ENCODE measurements at places on chromosomes 7 and 10. TPM values are rescaled to one million over a fixed set of nuclear protein-coding genes. Genes with fewer than 3 reads are reported as not detected.
A peak's percentile ranks its signal among the peaks of the same experiment; 100 is the strongest.

The GPC2 gene
- 13.3 TPM for total RNA-seq

The SEMA3E gene
- not detected for total RNA-seq

The UTF1 gene
- total RNA-seq, result not detected

The PRF1 gene
- total RNA-seq, result 56.4 TPM

The ADGRA1 gene
- not detected for total RNA-seq

The SEMA4G gene
- total RNA-seq, result 0.35 TPM

The AKR1C8 gene
- total RNA-seq, result not detected

The CYP2E1 gene
- total RNA-seq, result 0.83 TPM

The SPDYE2B gene
- total RNA-seq, result not detected

The IDI2 gene
- not detected for total RNA-seq

The JCAD gene
- total RNA-seq, result not detected

The ARMC3 gene
- not detected for total RNA-seq

The OPALIN gene
- not detected for total RNA-seq

- DNase-seq, result peak; percentile 42
Observed at GRCh38 chr7:28062197-28062991, 118.2 kb downstream of the JAZF1 start.

DNA sequence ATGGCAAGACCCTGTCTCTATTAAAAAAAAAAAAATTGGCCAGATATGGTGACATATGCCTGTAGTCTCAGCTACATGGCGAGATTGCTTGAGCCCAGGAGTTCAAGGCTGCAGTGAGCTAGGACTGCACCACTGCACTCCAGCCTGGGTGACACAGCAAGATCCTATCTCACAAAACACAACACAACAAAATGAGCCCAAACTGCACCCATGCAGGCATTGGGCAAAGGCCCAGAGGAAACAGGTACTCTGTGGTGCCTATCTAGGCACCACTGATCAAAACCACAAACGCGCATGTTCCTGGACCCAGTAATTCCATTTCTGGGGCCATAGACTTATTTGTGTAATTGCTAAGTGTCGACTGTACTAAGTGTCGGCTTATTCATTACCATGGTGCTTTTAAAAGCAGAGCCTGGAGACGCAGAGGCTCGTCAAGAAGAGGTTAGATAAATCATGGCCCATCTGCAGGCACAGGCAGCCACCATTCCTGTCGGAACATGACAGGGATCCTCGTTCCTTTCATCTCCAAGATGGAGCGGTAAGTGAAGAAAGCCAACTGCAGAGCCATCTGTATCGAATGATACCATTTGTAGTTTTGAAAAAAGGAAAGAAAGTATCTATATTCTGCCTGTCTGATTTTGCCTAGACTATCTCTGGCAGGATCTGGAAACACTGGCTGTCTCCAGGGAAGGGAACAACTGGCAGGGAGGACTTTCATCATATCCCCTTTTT lies 160.4 kb upstream of the RHEB start:
- DNase-seq, result no peak

- DNase-seq, result no peak
Observed at GRCh38 chr7:75798770-75799169, 14.8 kb downstream of the CCL24 start.

DNA sequence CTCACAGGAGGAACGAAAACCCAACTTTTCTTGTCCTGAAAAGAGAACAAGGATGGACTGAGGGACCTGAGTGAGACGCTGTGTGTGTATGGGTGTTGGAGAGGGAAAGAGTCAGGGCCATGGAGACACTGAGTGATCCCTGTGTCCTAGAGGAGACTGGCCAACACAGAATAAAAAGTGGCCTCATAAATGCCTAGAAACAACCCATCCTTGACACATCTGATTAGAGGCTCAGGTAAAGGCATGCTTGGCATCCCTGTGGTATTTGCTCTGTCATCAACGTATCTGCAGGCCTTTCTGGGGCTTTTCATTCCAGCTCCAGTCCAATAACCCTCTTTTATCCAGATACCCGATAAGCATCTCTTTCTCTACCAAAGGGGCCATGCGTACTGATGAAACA lies 86.3 kb downstream of the FGFR2 start:
- no peak for DNase-seq

DNA sequence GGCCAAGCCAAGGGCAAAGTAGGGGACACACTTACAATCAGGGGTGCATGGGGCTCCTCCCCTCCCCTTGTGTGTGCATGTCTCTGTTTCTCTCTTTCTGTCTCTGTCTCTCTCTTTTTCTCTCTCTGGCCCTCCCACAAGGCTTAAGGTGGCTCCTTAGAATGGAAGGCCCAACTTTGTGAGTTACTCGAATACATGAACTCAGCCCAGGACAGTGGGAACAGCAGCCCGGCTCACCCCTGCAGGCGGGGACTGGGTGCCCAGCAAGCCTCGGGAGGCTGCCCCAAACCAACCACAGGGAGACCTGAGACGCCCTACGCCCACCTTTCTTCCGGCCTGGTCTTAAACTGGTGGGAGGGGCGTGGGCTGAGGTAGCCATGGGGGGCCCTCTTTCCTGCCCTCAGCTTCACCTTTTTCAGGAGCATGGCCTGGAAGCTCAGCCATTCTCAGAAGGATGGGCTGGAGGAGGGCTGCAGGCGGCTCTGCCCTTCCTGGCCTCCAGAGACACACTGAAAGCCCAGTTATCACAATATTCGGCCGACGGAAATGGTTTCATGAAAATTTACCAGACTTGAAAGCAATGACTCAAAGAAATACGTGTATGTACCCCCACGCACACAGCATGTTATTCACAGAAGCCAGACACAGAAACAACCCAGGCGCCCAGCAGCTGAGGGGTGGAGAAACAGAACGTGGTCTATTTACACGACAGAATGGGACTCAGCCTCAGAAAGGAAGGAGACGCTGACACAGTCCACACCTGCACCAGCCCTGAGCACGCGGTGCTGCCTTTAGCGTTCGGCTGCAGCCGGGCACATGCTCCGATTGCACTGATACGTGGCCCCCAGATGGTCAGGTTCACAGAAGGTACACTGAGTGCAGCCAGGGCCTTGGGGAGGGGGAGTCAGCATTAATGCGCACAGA lies 229.5 kb downstream of the PTPRN2 start:
- DNase-seq, result no peak

DNA sequence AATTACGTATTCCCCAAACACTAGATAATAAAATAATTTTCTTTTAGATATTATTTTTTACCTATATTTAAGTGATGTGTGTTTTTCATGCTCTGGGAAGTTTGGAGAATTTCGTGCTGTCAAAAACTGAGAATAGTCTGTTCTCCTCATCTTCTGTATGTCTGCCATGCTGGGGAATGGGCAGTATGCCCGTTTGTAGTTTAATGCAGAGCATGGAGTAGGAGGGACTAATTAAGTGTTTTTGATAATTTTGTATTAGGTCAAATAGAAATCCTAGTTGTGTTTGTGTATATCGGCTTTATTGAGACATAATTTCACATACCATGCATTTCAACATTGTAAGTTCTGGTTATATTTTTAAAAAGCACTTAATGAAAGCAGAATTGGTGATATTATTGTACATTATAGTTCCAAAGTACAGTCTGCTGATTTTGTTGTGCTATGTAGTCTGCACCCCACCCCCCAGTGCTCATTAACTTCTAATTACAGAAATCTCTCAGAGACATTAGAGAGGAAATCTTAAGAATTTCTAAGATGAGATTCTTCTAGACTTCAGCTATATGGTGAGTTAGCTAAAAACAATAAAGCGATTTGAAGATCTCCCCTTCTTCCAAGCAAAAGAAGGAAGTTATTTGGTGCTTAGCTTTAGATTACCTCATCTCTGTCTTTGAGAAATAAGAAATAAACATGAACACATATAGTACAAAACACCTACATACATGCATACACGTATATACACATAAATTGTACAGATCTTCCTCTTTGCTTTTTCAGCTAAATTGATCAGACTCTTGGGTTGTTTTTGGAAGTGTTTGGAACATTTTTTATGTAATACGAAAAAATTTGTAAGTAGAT lies 22.2 kb downstream of the ZRANB1 start:
- no peak for DNase-seq

DNA sequence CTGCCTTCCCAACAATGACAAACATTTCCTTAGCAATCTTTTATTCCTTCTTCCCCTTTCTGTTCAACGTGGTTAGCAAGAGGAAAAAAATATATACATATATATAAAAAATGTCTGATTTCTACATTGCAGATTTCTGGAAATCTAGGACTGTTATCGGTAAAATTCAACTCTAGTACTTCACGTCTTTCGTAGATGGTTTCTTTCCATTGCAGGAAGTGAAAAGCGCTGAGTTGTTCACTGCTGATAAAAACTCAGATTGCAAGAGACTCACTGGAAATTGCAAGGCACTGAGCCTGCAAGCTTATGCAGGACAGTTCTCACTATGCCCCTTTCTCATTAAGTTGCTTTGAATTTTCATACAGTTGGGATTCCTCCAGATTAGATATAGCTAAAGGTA lies 23.9 kb downstream of the KIN start:
- DNase-seq, result no peak

- no peak for DNase-seq
Observed at GRCh38 chr10:15459218-15459617, 88.1 kb upstream of the FAM171A1 start.

GRCh38 chr10:79923145-79923544 lies 25.8 kb downstream of the SFTPD start:
- DNase-seq, result no peak

- DNase-seq, result no peak
Observed at GRCh38 chr7:158355456-158356065, 232.1 kb downstream of the PTPRN2 start.

DNA sequence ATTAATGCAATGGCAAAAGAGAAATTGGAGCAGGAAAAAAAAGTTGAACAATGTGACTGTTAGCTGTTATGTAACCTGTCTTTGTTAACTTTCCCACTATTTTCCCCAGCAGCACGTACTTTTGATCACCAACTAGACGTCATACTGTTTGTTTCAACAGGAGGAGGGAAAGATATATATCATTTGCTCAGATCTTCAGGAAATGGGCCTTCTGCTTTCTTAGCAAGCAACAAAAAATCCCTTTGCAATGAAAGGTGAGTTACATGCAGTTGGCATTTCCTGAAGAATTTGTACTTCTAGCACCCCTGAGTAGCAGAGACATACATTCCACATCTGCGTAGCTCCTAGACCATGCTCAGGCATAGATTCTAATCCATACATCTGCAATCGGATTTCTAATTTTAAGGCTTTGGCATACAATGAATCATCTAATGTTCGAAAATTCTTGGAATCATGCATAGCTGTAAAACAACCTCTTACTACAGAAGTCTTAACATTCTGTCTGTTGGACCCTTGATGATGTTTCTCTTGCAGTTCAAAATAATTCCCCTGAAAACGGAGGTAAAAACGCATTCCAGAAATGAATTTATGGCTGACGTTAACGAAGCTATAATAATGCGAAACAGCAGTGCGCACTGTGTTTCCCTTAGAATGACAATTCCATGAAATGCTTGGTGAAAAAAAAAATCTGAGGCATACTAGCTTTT lies 286.9 kb upstream of the MGMT start:
- DNase-seq, result no peak

DNA sequence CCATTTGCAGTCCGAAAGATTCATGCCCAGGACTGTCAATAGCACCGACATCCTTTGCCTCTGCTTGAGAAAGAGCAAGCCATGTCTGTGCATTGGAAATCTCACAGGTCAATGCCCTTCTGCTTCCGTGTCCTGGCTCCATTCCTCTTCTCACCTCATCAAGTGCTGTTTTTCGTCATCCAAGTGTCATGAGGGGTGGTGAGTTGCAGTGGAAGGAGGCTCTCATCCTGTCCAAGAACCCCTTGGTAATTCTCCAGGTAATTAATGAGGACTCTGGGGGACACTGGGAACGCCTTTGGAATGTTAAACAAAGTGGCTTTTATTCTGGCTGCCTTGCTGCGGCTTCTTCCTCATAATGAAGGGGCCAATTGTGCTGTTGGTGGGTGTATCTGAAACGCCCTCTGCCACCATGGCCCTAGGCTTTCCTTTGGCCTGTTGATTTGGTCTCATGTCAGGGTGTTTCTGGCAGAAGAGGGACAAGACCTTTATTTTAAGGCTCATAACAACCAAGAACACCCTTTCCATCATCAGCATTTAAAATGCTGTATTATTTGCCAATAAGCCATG lies 57.7 kb downstream of the PPP1R3C start:
- DNase-seq, result no peak

- DNase-seq, result no peak
Observed at GRCh38 chr7:95808396-95808795, 36.0 kb downstream of the DYNC1I1 start.

GRCh38 chr7:127396184-127396583 lies 3.7 kb upstream of the ZNF800 start:
- DNase-seq, result peak; percentile 22

GRCh38 chr7:114922026-114922651 lies at the start of gene MDFIC:
MDFIC (plus strand) TSS chr7:114922094; CDS start chr7:114923034, 940 bp downstream.
- peak; percentile 28 for DNase-seq

- DNase-seq, result no peak
Observed at GRCh38 chr10:25226775-25227682, 52.2 kb downstream of the GPR158 start.

DNA sequence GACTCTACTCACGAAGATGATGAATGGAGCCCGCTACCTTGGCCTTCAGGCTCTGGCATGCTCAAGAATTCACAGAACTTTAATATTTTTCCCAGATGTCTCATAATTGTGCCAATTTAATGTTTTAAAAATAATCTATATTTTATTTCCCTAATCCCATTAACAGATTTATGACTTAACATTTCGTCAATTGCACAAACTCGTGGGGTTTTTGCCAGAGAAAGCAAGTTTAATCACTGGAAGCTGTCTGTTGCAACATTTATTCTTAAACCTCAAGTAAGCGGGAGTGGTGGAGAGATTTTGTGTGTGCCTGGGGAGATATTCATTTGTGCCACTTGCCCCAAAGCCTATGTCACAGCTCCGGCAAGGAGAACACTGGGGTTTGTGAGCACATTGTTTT lies 117.9 kb downstream of the TEX36 start:
- DNase-seq, result no peak

GRCh38 chr7:131325179-131325840 lies 2.4 kb upstream of the MKLN1 start:
- DNase-seq, result no peak

- no peak for DNase-seq
Observed at GRCh38 chr10:10418387-10418786, 599.3 kb upstream of the CELF2 start.

Measured in CD8-positive, alpha-beta T cell (primary cell).